ENCODE measurements at places on chromosomes 4 and X.

DNA sequence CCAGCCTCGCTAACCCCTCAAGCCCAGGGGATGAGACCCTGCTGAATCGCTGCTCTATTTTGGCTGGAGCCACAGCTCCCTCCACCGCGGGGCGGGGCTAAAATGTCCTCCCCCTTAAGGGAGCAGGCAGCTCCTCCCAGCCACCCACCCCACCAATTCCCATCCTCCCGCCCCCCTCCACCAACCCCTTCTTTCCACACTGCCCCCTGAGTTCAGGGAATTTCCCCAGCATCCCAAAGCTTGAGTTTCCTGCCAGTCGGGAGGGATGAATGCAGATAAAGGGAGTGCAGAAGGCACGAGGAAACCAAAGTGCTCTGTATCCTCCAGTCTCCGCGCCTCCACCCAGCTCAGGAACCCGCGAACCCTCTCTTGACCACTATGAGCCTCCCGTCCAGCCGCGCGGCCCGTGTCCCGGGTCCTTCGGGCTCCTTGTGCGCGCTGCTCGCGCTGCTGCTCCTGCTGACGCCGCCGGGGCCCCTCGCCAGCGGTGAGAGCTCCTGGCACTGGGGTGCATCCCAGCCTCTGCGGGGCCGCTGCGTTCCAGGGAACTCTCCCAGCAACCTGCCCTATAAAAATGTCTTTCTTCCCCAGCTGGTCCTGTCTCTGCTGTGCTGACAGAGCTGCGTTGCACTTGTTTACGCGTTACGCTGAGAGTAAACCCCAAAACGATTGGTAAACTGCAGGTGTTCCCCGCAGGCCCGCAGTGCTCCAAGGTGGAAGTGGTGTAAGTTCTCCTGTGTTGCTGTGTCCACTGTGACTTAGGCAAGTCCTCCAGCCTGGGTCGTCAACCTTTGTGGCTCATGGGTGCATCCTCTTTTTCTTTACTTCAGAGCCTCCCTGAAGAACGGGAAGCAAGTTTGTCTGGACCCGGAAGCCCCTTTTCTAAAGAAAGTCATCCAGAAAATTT, at the start of gene CXCL6:
Gene CXCL6 (plus strand): TSS at position 306 of the 907 bp plus-strand sequence. CDS start 73 bp downstream, at position 379.
- peak; percentile 75 for DNase-seq

- no peak for DNase-seq
Measured at GRCh38 chr4:156642161-156642560, 329.4 kb downstream of the PDGFC start.

DNA sequence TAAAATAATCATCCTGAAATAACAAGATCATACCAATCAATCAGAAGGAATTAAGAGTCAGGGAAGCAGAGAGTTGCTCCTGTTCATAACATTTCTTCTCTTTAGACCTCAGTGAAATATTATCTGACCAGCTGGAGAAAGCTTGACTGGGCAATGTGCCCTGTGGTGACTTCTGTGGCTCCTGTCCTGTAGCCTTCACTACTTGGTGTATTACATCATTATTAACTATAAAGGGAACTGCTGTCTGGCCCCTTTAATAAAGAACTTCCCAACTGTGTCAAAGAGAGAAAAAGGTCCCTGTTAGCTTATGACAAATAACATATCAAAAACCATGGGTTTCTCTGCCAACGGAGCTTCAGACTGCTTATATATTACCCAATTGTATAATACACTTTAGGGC, 18.0 kb downstream of the OPHN1 start:
- DNase-seq = no peak

- no peak for DNase-seq
Measured at GRCh38 chr4:15506464-15506863, 36.8 kb downstream of the CC2D2A start.

DNA sequence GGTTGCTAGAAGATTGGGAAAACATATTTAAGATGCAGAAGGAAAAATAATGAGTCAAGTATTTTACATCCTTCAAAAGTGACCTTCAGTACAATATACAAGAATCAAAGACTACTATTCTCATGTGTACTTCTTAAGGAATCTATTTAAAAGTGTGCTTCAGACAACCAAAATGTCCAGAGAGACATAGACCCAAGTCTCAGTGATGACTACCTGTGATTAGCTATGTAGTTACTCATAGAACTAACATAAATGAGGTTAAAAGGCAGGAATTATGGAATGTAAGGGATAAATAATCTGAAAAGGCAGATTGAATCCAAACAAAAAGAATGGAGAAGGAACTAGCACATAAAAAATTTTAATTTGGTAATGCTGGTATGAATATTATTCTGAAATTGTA, 634.7 kb upstream of the FAM241A start:
- no peak for DNase-seq

GRCh38 chr4:3255611-3256186, 6.7 kb downstream of the MSANTD1 start:
- DNase-seq = peak; percentile 83

- DNase-seq = no peak
Measured at GRCh38 chrX:1417921-1418771, 26.2 kb upstream of the SLC25A6 start.

- no peak for DNase-seq
Measured at GRCh38 chr4:144818136-144818535, 172.2 kb downstream of the HHIP start.

DNA sequence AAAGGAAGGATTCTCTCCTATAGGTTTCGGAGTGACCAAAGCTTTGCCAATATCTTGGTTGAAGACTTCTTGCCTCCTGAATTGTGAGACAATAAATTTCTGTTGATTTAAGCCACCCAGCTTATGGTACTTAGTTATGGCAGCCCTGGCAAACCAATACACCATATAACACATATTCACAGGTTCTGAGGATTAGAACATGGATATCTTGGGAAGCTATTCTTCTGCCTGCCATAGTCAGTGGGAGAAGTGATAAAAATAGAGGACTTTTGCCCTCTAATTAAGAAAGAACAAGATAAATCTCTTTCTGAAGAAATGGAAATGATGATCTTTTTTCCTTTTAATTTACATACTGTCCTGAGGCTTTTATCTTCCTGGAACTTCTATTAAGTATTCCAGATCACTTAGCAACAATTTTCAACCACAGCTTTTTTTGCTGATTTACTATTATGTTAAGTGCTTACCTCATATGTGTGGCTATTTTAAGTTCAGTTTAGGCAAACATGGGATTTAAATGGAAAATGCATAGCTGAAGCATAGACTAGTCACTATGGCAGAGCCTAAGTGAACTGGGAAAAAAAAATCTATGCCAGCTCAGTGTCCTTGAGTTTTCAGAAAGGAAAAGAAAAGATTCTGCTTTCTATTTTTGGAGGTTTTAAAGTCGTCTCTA, 381.7 kb downstream of the STPG2 start:
- DNase-seq = no peak

GRCh38 chrX:149467920-149468319, 37.2 kb downstream of the IDS start:
- no peak for DNase-seq

DNA sequence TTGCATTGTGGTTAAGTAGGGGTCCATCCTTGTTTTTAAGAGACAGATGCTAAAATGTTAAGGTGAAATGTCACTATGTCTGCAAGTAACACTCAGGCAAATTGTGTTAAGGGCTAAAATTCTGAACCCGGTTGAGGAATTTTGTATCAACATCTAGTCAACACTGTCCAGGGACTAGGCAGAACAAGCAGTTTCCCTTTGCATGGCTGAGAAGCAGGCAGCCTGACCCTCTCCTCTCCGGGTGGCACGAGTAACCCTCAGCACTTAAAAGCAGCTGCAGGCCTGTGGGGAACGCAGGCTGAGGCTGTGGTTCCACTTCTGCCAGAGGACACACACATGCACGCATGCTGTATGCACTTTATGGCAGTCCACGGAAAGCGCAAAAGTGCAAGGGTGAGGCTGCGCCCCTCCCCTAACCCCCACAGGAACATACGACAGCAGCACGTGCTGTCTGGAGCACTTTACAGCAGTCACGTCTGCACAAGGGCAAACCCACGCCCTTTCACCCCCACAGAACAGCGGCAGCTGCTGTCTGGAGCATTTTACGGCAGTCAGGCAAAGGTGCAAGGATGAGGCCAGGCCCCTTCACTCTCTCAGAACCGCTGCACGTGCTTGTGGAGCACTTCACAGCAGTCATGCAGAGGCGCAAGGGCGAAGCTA, 619 bp upstream of the MPC1L start:
- no peak for DNase-seq

- DNase-seq = no peak
Measured at GRCh38 chrX:69543572-69543971, 39.4 kb downstream of the NALF2 start.

DNA sequence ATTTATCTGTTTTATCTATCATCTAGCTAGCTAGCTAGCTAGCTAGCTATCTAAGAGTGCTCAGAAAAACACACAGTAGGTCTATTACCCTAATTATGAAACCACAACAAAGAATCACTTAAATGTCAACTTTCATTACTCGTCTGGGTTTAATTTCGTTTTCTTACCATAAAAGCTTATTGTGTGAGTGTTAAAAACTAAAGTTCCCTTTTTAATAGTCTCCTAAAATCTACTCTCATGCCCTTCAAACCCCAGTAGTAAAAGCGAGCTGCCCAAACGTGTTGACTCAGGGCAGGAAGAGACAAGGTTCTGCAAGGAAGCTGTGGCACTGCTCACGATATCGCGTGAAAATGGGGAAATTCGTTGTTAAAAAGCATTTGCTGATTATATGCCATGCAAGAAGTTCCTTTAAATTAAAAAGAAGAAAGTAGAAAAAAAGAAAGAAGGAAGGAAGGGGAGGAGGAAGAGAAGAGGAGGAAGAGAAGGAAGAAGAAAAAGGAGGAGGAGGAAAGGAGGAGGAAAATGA, 595 bp downstream of the MBNL3 start:
- DNase-seq = peak; percentile 33

GRCh38 chr4:17515445-17516407, 761 bp downstream of the CLRN2 start:
- no peak for DNase-seq

- no peak for DNase-seq
Measured at GRCh38 chr4:7932287-7932686, 7.4 kb downstream of the AFAP1 start.

DNA sequence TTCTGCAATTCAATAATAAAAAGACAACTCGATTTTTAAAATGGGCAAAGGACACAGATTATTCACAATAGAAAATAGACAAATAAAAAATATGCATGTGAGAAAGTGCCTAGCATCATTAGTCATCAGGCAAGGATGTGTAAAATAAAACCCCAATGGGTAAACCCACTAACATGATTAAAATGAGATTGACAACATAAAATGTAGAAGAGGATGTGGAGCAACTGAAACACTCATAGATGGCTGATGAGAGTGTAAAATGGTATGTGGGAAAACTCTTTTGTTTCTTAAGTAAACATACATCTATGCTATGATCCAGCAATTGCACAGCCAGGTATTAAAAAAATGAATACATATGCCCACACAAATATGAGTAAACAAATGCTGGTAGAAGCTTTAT, 177.6 kb downstream of the IQCM start:
- DNase-seq = no peak

DNA sequence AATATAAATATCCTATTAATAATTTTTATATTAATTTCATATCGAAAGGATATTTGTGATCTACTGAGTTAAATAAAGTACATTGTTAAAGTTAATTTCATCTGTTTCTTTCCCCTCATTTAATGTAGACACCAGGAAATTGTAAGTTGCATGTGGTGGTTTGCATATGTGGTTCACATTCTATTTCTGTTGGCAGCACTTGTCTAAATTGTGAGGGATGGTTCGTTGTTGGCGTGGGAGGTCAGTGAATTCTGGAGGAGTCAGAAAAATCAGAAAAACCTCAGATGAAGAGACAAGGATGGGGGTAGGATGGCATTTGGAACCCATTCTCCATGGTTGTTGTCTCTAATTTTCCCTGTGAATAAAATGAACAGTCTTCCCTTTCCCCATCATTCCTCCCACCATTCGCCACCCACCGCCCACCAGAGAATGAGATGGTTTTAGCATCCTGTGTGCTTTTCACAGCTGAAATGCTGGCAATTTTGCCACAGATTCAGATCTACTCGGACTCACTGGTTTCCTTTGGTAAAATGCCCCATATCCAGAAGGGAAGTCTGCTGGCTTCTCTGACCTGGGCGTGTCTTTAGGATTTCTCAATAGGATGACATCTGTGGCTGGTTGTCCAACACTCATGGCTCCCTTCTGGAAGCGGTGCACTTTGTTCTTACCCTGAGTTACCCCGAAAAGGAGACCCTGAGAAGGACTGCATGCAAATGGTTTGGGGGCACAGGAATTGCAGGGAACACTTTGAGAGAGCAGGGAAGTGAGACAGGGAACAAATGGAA, 52.3 kb downstream of the LGI2 start:
- DNase-seq = no peak

GRCh38 chr4:158333820-158334219, 123.5 kb downstream of the TMEM144 start:
- DNase-seq = no peak

GRCh38 chrX:79182616-79183015, 38.1 kb downstream of the GPR174 start:
- no peak for DNase-seq

DNA sequence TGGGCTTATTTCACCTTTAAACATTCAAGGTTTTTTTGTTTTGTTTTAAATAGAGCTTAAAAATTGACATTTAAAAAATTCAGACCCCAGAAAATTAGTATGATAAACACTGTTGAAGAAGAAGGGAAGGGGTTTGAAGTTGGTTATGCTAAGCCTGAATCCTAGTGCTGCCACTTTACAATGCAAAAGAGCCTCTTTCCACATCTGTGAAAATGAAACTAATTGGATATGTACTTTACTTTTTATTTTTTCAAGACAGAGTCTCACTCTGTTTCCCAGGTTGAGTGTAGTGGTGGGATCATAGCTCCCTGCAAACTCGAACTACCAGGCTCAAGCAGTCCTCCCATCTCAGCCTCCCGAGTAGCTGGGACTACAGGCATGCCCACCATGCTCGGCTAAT, 41.8 kb downstream of the FIP1L1 start:
- DNase-seq = no peak

DNA sequence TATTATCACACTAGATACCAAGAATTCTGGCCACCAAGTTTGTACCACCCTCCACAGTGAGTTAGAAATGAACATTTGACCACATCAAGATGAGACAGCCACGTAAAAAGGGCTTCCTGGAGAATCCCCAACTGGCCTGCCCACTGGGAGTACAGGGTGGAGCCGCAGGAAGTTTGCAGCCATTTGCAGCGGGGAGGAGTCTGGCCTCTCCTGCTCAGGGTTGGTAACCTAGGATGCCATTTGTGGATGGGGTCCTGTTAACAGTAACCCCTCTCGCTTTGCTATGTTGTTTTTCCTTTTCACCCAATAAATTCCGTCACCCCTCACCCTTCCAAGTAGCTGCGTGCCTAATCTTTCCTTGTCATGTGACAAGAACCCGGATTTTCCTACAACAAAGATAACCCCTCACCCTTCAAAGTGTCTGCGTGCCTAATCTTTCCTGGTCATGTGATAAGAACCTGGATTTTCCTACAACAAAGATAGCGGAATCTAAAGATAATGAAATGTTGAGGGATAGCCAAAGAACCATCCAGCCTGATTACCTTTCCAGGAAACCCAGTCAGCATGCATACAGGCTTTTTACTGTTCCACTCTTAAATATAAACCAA, 245.4 kb downstream of the NAF1 start:
- no peak for DNase-seq

Data from upper lobe of left lung (tissue), 6 donors.